Activated naive CD4-positive, alpha-beta T cell (primary cell): ENCODE measurements at places on chromosomes 11 and 22.

GRCh38 chr11:41533761-41534160 lies 74.3 kb upstream of the LRRC4C start:
- no peak for DNase-seq

DNA sequence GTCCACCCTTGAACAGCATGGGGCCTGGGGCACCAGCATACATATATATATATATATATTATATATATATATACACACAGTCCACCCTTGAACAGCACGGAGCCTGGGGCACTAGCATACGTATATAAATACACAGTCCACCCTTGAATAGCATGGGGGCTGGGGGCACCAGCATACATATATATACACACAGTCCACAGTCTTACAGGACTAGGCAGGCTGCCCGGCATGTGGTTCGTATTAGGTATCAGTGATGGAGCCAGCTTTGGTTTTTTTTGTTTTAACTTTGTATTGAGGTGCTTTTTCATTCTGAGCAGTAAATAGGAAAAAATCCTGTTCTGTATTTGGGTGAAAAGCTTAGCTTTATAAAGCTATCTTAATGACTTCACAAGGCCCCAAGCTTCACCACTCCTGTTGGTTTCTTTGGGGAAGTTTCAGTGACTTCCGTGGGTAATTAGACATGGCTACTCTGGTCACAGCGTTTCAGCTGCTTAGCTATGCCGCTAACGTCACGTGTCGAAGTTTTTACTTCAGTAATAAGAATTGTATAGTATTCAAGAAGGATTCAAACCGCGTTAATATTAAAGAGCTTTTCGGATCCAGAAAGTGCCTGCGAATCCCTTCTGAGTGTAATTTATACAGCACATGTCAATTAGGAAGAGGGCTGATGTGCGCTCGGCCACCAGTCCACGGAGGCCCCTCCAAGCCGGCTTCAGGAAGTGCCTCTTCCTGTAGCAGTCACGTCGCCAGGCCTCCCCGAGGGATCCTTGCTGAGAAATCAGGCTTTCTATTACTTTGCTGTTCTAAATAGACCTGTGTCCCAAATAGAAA lies 179.7 kb downstream of the TBC1D22A start:
- no peak for DNase-seq

DNA sequence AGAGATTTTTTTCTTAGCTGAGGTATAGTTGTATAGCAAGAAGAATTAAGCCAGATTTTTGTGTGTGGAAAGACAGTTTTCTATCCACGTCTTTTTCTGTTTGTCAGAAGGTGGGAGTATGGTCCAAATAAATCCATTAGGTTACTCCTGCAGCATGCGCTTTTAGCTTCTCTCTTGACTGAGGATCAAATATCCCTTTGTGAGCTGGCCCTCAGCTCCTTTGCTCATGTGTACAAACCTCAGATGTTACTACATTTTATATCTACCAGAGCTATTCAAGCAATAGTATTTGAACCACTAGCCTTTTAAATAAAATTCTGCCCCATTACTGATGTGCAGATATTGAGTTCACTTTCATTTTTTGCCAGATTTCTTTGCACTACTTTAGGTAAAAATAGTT lies 8.8 kb upstream of the SIDT2 start:
- no peak for DNase-seq

GRCh38 chr11:68652683-68653156 lies 31.6 kb upstream of the GAL start:
- DNase-seq = no peak

GRCh38 chr22:30288419-30289140 lies 725 bp downstream of the CASTOR1 start:
- no peak for DNase-seq

GRCh38 chr11:17725174-17725573 lies 5.8 kb downstream of the MYOD1 start:
- no peak for DNase-seq

DNA sequence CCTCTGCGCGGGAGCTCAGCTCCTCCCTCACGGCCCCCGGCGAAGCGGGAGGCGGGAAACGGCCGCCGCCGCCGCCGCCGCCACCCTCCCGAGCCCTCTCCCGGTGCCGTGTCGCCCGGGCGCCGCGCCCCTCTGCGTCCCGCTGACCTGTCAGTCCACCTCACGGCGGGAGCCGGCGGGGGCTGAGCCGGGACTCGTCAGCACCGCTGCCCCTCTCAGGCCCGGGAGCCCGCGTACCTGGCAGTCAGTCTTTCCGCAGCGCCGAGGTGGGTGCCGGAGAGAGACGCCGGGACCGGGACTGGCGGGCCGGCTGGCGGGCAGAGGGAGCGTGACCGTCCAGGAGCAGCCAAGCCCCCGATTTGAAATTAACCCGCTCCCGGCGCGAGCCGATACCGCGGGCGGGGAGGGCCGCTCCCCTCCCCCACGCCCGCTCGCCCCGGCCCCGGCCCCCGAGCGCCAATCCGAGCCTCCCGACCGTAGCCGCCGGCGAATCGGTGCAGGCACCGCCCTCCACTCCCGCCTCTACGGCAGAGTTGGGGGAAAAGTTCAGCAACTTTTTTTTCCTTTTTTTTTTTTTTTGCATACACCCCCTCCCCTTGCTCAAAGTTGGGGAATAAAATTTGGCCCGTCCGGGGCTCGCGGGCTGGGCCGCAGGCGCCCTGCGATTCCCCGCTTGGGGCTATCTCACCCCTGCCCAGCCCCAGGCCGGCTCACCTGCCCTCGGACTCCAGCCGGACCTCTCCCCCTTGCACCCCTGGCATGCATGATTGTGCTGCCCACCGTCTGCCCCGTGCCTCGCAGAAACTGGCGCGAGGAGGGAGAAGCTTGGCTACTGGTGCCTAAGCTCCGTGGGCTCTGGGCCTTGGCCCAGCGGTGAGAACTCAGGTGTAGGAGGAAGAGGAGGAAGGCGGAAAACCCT lies 774 bp upstream of the E2F8 start:
- DNase-seq = no peak

GRCh38 chr11:133679896-133680295 lies 147.6 kb upstream of the OPCML start:
- DNase-seq = no peak

GRCh38 chr11:118015385-118015841 lies 29.2 kb downstream of the IL10RA start:
- no peak for DNase-seq

GRCh38 chr11:123493349-123494063 lies 63.4 kb downstream of the GRAMD1B start:
- DNase-seq = no peak

GRCh38 chr11:36116161-36116560 lies 172.3 kb downstream of the LDLRAD3 start:
- DNase-seq = no peak
